ENCODE measurements at places on chromosomes 5 and 9. TPM values are rescaled to one million over a fixed set of nuclear protein-coding genes. Genes with fewer than 3 reads are reported as not detected.

DNA sequence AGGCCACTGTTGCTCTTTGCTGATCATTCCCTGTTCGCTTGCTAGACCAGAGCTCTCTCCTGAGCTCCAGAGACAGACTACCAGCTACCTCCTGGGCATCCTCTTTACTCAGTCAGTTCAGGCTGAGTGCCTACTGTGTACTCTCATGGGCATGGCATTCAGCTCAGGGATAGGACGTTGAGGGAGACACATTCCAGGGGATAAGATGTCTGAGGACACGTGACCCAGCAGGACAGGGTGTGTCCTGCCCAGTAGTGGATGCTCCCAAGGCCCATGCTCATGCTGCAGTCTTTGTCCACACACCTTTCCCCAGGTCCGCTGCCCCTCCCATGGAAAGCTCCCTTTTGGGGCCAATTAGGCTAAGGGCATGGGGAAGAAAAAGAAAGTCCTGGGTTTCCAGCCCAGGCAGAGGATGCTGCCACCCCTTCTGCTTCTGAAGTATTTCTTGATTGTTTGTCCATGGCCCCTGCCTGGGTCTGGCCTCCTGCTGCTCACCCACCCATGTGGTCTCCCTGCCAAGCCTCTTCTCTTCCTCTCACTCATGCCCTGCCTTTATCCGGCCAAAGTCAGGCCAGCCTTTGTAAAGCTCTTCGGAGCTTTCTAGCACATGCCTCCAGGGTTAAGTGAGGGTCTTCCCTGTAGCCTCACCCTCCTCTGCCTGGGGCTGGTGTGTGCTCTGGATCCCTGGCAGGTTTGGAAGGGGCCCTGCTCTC, 60.5 kb upstream of the PITX1 start:
- H3K4me3 ChIP-seq: no peak overlapping the region
- H3K27me3 ChIP-seq: no peaks in the 10 kb centered on the region
- no peak for DNase-seq
- H3K4me1 ChIP-seq: no peaks in the 10 kb centered on the region
- no peak overlapping the region for H3K27ac ChIP-seq

- no peak for DNase-seq
- no peaks in the 10 kb centered on the region for H3K4me1 ChIP-seq
- H3K4me3 ChIP-seq: no peak overlapping the region
- H3K27me3 ChIP-seq: no peaks in the 10 kb centered on the region
- peaks cover 9% of the 10 kb centered on the region for H3K36me3 ChIP-seq
- no peak overlapping the region for H3K27ac ChIP-seq
These were observed 37.0 kb downstream of the RNF130 start for GRCh38 chr5:180034564-180034963.

- H3K4me3 ChIP-seq: no peak overlapping the region
- H3K27ac ChIP-seq: no peak overlapping the region
- H3K36me3 ChIP-seq: no peaks in the 10 kb centered on the region
- no peak for DNase-seq
- no peaks in the 10 kb centered on the region for H3K4me1 ChIP-seq
These were observed 24.3 kb downstream of the S100Z start for GRCh38 chr5:76874088-76874581.

The ETF1 gene
- total RNA-seq: 111 TPM

DNA sequence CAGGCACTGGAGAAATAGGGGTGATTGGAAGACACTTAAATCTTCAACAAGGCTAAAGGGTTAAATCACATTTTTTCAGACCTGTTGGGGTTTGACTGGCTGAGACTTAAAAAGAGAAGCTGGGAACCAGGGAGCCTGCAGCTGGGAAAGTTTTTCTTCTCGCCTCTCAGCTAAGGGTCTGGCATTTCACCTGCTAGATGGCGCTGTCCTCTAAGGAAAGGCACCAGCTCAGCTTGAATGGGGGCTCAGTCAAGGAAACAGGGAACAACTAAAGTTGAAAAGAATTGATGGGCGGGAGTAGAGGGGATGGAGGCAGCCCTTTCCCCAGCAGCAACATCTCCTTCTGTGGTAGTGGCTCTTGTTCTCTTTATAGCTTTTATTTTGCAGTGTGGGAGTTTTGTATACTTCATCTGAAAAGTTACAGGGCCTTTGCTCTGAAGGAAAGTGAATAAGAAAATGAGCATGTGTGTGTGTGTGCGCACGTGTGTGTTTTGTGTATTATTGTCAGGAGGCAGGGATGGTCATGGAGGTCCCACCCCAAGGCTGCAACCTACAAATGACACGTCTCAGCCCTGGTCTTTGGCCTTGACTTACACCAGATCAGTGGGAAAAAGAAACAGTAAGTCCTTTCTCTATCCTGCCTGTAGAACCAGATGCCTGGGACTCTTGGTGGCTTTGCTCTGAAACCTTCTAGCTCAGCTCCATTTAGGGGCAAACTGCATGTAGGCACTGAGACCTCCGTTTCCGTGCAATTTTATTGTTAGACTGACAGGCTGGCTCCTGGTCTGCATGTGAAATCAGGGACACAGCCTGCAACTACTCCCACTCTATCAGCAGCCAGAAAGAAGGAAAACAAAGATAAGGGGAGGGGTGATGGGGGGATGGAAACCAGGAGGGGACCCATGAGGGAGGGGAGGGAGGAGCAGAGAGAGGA, 316.2 kb upstream of the CLINT1 start:
- no peak overlapping the region for H3K27ac ChIP-seq
- H3K36me3 ChIP-seq: no peaks in the 10 kb centered on the region
- no peaks in the 10 kb centered on the region for H3K4me1 ChIP-seq
- no peak overlapping the region for H3K4me3 ChIP-seq
- H3K27me3 ChIP-seq: no peaks in the 10 kb centered on the region

The PCDHGC5 gene
- not detected for total RNA-seq

GRCh38 chr5:60668686-60669304, 31.2 kb downstream of the DEPDC1B start:
- H3K27me3 ChIP-seq: no peaks in the 10 kb centered on the region
- H3K4me1 ChIP-seq: no peaks in the 10 kb centered on the region
- no peak overlapping the region for H3K4me3 ChIP-seq
- H3K36me3 ChIP-seq: peaks cover 2% of the 10 kb centered on the region
- DNase-seq: no peak

GRCh38 chr9:16461137-16461840, 409.2 kb downstream of the BNC2 start:
- no peak overlapping the region for H3K4me3 ChIP-seq
- H3K4me1 ChIP-seq: no peaks in the 10 kb centered on the region
- no peaks in the 10 kb centered on the region for H3K36me3 ChIP-seq
- no peak overlapping the region for H3K27ac ChIP-seq

GRCh38 chr9:130092910-130093309, 39.2 kb downstream of the GPR107 start:
- no peak overlapping the region for H3K4me3 ChIP-seq
- no peak overlapping the region for H3K27ac ChIP-seq
- H3K36me3 ChIP-seq: peaks cover 26% of the 10 kb centered on the region
- no peaks in the 10 kb centered on the region for H3K27me3 ChIP-seq
- peaks cover 17% of the 10 kb centered on the region for H3K4me1 ChIP-seq

DNA sequence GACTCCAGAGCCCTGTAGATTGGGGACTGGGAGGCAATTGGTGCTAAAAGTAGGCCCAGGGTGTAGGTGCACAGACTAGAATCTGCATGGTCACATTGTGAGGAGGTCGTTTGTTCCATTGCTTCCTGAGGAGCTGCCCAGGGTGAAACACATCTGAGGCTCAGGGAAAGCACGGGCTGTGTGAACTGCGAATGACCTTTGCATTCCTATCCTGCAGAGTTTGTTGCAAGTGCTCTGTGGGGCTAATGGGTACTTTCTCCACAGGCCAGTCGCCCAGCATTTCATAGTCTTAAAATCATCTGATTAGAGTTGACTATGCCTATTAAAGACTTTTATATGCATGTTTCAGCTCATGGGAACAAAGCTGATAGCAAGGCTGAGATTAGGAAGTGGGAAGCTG, 14.4 kb upstream of the SLC46A2 start:
- peaks cover 45% of the 10 kb centered on the region for H3K27me3 ChIP-seq
- no peaks in the 10 kb centered on the region for H3K36me3 ChIP-seq
- DNase-seq: no peak
- H3K27ac ChIP-seq: no peak overlapping the region

DNA sequence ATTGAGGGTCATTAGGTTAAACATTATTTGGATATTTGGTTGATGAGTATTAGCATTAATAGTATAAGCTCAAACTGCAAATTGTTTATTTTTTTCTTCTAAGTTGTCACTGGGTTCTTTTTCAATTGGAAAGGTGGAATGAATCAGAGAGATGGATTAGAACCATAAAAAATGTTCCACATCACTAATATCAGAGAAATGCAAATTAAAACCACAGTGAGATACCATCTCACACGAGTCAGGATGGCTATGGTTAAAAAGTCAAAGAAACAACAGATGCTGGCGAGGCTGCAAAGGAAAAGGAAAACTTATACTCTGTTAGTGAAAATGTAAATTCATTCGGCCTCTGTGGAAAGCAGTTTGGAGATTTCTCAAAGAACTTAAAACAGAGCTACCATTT, 122.8 kb downstream of the CCDC192 start:
- no peaks in the 10 kb centered on the region for H3K36me3 ChIP-seq
- H3K27me3 ChIP-seq: peaks cover 23% of the 10 kb centered on the region
- peaks cover under 1% of the 10 kb centered on the region for H3K4me1 ChIP-seq
- no peak for DNase-seq

The C9 gene
- not detected for total RNA-seq

DNA sequence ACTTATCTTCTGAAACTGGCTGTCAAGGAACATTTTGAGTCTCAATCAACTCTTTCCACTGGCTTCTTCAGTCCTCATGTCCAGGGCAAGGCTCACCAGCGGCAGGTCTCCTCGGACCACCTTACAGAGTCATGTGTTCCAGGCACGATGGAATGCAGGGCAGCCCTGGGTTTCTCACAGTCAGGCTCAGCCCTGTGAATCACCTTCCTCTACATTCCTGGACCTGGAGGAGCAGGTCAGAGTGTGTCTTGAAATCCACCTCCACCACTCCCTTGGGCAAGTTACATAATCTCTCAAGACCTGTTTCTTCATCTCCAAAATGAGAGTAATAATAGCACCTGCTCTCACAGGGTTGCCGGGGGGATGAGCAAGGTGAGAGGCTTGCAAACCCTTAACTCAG, 16.0 kb downstream of the ENC1 start:
- H3K4me3 ChIP-seq: no peak overlapping the region
- no peaks in the 10 kb centered on the region for H3K36me3 ChIP-seq
- H3K27me3 ChIP-seq: peaks cover 48% of the 10 kb centered on the region
- peaks cover 15% of the 10 kb centered on the region for H3K4me1 ChIP-seq
- no peak overlapping the region for H3K27ac ChIP-seq

- no peak overlapping the region for H3K4me3 ChIP-seq
- no peak overlapping the region for H3K27ac ChIP-seq
- no peak for DNase-seq
- no peaks in the 10 kb centered on the region for H3K27me3 ChIP-seq
- H3K36me3 ChIP-seq: no peaks in the 10 kb centered on the region
These were observed 176.0 kb upstream of the ZNF608 start for GRCh38 chr5:124922255-124922975.

The LCN10 gene
- total RNA-seq: 0.21 TPM

The CLIC3 gene
- total RNA-seq: 0.65 TPM

GRCh38 chr9:18821788-18822187, 211.2 kb downstream of the SAXO1 start:
- H3K4me3 ChIP-seq: no peak overlapping the region
- H3K4me1 ChIP-seq: peaks cover 13% of the 10 kb centered on the region
- H3K36me3 ChIP-seq: no peaks in the 10 kb centered on the region
- H3K27me3 ChIP-seq: no peaks in the 10 kb centered on the region
- DNase-seq: no peak
- H3K27ac ChIP-seq: no peak overlapping the region

The MCC gene
- total RNA-seq: 3.3 TPM

DNA sequence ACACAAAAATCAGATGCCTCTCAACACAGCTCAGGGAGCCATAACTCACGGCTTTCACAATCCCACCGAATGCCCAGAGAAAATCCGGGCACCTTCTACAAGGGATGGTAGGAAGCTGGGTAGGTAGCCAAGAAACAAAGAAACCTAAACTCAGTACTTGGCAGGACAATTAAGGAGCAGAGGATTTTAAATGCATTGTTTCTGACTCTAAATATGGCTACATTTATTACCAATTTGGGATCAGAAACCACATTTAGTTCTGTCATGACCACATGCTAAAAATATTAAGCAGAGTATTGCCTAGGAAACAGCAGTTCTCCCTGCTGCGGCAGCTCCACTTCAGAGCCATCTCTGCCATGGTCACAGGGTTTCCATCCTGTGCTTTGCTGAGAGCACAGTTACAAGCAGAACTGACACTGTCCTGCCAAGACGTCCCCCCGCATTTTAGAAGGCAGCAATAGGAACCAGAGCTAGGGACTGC, 57.5 kb downstream of the SIL1 start:
- H3K4me1 ChIP-seq: peaks cover 49% of the 10 kb centered on the region
- peaks cover 1% of the 10 kb centered on the region for H3K36me3 ChIP-seq
- no peak for DNase-seq
- no peaks in the 10 kb centered on the region for H3K27me3 ChIP-seq

The PRLR gene
- total RNA-seq: 0.25 TPM

- H3K4me1 ChIP-seq: peaks cover 15% of the 10 kb centered on the region
- H3K36me3 ChIP-seq: no peaks in the 10 kb centered on the region
- no peak for DNase-seq
- no peaks in the 10 kb centered on the region for H3K27me3 ChIP-seq
- H3K4me3 ChIP-seq: no peak overlapping the region
- H3K27ac ChIP-seq: no peak overlapping the region
These were observed 80.0 kb upstream of the LRRTM2 start for GRCh38 chr5:138955013-138955660.

The IFNB1 gene
- total RNA-seq: 1.6 TPM

DNA sequence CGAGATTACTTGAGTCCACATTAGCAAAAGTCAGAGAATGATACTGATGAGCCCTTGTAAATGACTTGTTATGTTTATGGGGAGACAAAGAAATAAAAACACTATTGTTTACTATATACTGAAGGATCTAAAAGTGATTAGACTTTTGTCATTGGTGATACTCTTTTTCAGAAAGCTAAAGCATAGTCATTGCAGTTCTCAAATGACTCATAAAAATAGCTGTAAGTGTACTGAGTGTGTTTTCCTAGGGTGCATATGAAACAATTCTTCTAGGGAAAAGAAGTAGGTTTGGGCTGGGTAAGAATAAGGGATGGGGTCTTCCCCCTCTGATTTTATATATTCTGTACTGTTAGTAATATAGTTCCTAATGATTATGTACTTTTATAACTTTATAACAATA, 32.6 kb downstream of the WDR36 start:
- no peak overlapping the region for H3K27ac ChIP-seq
- H3K4me3 ChIP-seq: no peak overlapping the region

The IL9 gene
- total RNA-seq: 22.7 TPM

The ORM2 gene
- not detected for total RNA-seq

GRCh38 chr5:57495285-57496086, 12.9 kb upstream of the ACTBL2 start:
- no peaks in the 10 kb centered on the region for H3K36me3 ChIP-seq
- DNase-seq: no peak
- H3K4me1 ChIP-seq: peaks cover 60% of the 10 kb centered on the region
- peak overlapping the region; percentile 69 for H3K4me3 ChIP-seq
- H3K27ac ChIP-seq: peak overlapping the region; percentile 38

GRCh38 chr5:74187757-74188156, 452.8 kb downstream of the ENC1 start:
- no peak overlapping the region for H3K27ac ChIP-seq
- DNase-seq: no peak
- H3K27me3 ChIP-seq: peaks cover 27% of the 10 kb centered on the region
- no peak overlapping the region for H3K4me3 ChIP-seq

The RPL7A gene
- total RNA-seq: 2,856 TPM

The UBAP2 gene
- total RNA-seq: 34.5 TPM

GRCh38 chr5:154472871-154473580, 5.0 kb downstream of the HAND1 start:
- no peak for DNase-seq
- H3K36me3 ChIP-seq: peaks cover 3% of the 10 kb centered on the region
- peaks cover 43% of the 10 kb centered on the region for H3K4me1 ChIP-seq
- peak overlapping the region; percentile 36 for H3K4me3 ChIP-seq
- no peak overlapping the region for H3K27ac ChIP-seq

The HAVCR1 gene
- 2.6 TPM for total RNA-seq

The GLRX gene
- total RNA-seq: 19.1 TPM

All from activated T-cell treated with anti-CD3 and anti-CD28 coated beads, Interleukin-2, amount 50 U/mL, for 72 hours (primary cell).